ENCODE measurements at places on chromosomes 1 and 21. TPM values are rescaled to one million over a fixed set of nuclear protein-coding genes. Genes with fewer than 3 reads are reported as not detected.

OR2L13 gene
- total RNA-seq = not detected

MYOM3 gene
- total RNA-seq = 0.05 TPM

KRTAP7-1 gene
- not detected for total RNA-seq

ELAVL4 gene
- not detected for total RNA-seq

CTSS gene
- 80.2 TPM for total RNA-seq

FHAD1 gene
- 0.40 TPM for total RNA-seq

TRIM58 gene
- 0.34 TPM for total RNA-seq

ZNF683 gene
- not detected for total RNA-seq

RAB42 gene
- total RNA-seq = 2.1 TPM

GJC2 gene
- 0.98 TPM for total RNA-seq

CD2 gene
- not detected for total RNA-seq
